HepG2 (cell line): ENCODE measurements at places on chromosomes 4 and X.
A peak's percentile ranks its signal among the peaks of the same experiment; 100 is the strongest.

DNA sequence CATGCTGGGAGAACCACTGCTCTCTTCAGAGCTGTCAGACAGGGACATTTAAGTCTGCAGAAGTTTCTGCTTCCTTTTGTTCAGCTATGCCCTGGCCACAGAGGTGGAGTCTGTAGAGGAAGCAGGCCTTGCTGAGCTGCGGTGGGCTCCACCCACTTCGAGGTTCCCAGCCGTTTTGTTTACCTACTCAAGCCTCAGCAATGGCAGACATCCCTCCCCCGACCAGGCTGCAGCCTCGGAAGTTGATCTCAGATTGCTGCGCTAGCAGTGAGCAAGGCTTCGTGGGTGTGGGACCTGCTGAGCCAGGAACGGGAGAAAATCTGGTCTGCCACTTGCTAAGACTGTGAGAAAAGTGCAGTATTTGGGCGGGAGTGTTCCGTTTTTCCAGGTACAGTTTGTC is 118.9 kb downstream of the SLC10A6 start:
- DNase-seq, result peak; percentile 5

GRCh38 chr4:184574861-184575260 is 74.4 kb downstream of the CASP3 start:
- no peak for DNase-seq

- DNase-seq, result no peak
These were observed 530.8 kb downstream of the GRXCR1 start for GRCh38 chr4:43423276-43423675.

DNA sequence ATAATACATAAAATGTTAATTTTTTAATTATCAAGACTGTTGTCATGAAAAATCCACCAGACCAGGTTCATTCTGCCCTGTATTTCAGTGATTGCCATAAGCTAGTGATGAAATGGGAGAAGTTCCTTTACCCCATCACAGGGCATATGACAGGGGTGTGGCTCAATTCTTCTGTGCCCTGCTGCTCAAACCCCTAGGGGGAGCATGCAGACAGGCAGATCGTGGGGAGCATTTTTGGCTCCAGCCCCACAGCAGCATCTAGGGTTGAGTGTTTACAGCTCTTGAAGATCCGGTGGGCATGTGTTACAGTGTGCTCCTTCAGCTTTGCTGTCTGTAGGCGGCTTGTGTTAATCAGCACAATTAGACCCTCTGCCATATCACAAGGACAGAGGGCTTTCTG is 700.7 kb downstream of the PCDH18 start:
- no peak for DNase-seq

DNA sequence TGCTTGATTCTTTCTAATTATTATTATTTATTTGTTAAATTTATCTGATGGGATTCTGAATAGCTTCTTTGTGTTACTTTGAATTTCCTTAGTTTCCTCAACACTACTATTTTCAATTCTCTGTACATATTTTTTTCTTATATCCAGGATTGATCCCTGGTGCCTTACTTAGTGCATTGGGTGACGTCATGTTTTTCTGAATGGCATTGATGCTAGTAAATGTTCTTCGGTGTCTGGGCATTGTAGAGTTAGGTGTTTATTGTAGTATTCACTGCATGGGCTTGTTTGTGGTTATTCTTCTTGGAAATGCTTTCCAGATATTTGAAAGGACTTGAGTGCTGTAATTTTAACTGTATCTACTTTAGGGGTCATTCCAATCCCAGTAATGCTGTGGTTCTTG is 938.1 kb downstream of the FAM133A start:
- no peak for DNase-seq
